ENCODE measurements at places on chromosomes 1 and 21.
A peak's percentile ranks its signal among the peaks of the same experiment; 100 is the strongest.

- DNase-seq = no peak
Observed at GRCh38 chr1:110673805-110674336, 869 bp downstream of the KCNA3 start.

DNA sequence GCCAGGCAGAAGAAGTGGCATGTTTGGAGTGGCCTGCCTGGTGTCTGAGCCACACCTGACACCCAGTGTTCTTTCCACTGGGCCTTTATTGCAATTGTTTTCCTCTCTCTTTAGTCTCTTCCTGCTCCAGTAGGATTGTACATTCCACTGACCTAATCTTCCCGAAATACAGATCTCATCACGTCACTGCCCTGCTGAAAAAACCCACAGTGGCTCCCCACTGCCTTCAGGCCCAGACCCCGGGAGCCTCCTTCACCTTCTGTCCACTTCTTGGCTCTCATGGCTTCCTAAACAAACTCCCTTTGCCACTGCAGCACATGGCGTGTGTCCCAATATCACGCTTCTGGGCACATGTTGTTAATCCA is 25.3 kb upstream of the ATP5PO start:
- peak; percentile 42 for DNase-seq

DNA sequence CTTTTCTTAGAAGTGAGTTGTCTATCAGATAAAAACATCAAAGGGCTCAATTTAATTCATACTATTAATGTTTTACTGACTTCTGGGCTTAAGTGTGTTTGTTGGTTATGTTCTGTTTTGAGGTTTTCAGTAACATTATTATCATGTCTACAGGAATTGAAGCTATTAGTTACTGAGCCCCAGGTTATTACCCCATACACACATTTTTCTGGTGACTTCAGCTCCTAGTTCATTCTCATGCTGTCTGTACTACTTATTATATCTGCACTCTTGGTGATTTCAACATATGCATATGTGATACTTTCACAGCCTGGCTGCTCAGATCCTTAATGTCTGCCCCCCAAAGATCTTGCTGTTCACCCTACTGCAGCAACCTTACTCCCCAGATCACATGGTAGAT is 27.0 kb upstream of the SGIP1 start:
- DNase-seq = no peak

DNA sequence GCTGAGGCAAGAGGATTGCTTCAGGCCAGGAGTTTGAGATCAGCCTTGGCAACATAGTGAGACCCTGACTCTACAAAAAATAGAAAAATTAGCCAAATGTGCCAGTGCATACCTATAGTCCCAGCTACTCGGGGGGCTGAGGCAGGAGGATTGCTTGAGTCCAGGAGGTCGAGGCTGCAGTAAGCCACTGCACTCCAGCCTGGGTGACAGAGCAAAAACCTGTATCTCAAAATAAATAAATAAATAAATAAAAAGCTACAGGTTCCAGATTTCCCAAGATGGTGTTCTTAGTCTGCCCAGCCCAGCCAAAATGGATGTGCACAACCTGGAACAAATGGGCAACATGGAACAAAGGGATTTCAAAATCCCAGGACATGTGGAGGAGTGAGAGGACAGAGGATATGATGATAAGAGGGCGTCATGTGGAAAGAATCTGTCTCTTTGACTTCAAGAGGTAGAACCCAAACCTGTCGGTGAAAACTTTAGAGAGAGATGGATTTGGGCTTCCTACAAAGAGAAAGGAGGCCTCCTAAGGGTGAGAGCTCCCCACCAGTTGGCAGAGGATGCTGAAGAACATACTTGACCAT is 3.2 kb downstream of the EDARADD start:
- no peak for DNase-seq

DNA sequence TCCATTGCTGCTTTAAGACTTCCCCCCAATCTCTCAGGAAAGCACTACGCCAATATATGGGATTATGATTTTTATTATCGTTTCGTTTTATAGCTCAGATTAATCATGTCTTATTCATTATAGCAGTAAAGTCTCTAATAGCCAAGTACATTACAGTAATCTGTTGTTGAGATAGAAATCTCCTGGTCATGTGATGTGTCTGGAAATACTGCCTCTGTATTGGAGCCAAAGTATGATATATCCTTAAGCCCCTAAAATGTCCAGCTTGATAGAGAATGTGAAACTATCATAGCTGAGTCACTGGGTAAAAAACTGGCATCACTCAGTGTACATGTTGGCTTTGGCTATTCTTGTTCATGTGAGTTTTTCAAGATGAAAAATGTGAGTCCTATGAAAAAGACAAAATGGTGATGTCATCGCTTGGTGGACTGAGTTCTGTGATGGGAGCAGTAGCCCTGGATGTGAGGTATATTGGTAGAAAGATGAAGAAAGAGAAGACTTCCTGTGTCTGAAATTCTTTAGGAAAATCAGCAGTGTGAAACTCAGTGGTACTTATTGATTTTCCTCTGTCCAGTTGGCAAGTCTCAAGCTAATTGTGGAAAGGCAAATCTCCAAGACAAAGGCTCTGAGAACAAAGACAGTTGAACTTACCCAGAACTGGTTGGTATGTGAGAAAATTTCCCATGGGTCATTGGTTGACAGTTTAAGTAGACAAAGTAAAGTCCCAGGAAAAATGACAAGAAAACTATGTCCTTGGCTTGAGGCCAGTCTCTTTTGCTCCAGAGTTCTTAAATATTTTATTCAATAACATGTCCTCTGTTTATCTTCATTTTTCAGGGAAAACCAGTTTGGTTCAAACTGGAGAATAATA is 76.2 kb downstream of the BRINP2 start:
- peak; percentile 45 for DNase-seq

DNA sequence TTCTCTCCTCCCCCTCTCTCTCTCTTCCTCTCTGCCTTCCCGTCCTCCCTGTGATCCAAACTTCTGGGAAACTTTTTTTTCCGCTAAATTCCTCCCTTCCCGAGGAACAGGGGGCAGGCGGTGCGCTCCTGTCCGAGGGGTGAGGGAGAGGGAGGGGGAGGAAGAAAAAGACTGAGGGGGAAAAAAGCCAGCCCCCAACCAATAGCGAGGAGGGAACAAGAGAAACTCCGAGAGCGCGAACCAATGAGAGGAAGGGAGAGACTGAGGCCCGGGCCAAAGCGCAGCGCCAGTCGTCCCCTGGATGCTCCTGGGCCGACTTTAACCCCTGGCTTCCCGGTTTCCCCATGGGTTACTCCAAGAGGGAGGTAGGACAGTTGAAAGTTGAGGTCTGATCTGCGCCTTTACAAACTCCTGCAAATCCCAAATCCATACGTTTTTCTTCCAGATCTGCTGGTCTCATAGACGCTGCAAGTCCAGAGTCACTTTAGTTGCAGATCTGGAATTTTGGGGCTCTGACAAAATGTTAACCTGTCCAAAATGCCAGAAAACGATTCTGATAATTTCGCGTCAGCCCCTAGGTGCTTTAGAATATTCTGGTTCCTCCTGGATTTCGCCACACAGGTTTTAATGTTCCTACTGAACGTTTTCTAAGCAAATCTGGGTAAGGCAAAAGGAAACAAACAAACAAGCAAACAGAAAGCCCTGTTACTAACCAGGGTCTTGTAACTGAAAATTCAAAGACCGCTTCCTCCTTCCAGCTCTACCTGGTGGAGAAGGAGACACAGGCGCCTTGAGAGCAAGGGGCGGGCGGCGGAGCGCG is at the start of gene TBX15:
TSS of gene TBX15 (minus strand) at position 158 of the 820 bp plus-strand sequence. CDS start 548 bp downstream, outside the sequence.
- DNase-seq = no peak

- peak; percentile 90 for DNase-seq
Observed at GRCh38 chr1:39509360-39510009, 18.0 kb downstream of the BMP8A start.

DNA sequence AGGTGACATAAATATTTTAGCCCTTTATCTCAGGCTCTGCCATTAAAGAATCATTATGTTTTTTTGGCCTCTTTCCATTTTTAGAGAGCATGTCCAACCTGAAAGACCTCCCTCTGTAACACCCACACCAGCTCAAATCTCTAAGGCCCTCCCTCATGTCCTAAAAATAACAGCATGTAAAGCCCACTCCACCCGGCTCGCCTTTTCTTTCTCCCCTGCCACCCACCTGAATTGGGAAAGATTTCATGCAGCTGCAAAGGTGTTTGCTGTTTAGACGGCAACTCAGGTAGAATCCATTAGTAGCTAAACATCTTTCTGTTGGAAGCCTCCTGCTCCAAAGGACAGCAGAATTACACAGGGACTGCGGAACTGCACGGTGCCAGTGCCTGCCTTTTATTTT is 79.9 kb downstream of the DMRTA2 start:
- DNase-seq = no peak

- no peak for DNase-seq
Observed at GRCh38 chr21:20802201-20802600, 196.0 kb upstream of the NCAM2 start.

- peak; percentile 16 for DNase-seq
Observed at GRCh38 chr1:171717062-171717718, 24.7 kb downstream of the VAMP4 start.

All from LHCN-M2 (cell line).